ENCODE measurements at places on chromosomes 6 and 20.

- no peak for DNase-seq
Observed at GRCh38 chr20:24493661-24494459, 24.4 kb downstream of the SYNDIG1 start.

- DNase-seq: no peak
Observed at GRCh38 chr20:43988867-43989266, 74.2 kb downstream of the TOX2 start.

DNA sequence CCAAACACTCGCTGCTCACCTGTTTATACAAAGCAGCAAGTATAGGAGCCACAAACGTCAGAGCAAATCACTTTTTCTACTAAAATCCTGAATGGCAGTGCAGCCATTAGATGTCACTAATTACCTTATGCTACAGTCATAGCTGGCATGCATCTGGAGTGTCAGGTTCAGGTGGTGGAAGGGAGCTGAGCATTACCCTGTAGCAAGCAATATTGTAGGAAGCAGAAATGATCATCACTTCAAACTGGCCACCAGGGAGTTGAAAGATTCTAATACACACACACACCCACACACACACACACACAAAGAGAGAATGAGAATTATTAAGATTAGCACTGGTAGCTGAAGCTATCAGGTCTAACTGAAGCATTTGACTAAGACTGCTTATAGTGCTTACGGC, 75.8 kb downstream of the EFHC1 start:
- DNase-seq: no peak

DNA sequence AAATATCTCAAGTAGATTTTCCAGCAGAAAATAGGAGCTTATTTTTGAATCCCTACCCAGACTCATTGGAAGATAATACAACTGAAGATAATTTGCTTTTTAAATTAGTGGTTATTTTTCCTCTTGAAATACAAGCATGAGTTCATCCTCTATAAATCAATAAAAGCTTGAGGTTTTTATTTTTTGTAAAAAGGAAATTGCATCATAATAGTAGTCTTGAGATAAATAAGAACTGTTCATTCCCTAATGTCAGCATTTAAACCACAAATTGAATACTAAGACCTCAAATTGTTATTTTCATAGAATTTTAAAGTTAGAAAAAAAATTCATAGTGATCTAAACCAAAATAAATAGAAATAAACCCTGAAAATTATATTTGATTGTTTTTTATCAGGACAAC, 719.1 kb downstream of the CD109 start:
- DNase-seq: no peak

- no peak for DNase-seq
Observed at GRCh38 chr6:158366363-158366762, 54.1 kb downstream of the TULP4 start.

- DNase-seq: no peak
Observed at GRCh38 chr20:21432911-21433310, 35.6 kb upstream of the NKX2-4 start.

GRCh38 chr6:15911753-15912504, 217.0 kb upstream of the MYLIP start:
- DNase-seq: no peak

DNA sequence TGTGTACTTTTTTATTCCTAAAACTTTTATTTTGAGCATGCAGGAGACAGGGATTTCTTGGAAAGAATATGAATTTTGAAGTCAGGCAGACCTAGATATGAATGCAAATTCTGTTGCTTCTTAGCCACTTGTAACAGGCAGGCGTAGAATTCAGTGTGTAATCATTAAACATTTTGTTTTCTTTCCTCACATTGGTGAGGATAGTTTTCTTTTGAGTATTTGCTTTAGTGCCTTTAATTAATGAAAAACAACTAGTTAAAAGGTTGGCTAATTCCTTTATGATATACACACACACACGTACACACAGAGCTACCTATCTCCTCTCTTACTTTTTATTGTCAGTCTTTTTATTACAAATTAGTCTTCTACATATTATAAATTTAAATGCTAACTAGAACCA, 342.3 kb downstream of the CDKAL1 start:
- no peak for DNase-seq

GRCh38 chr6:77987035-77987384, 334.2 kb downstream of the MEI4 start:
- no peak for DNase-seq
